ENCODE measurements at places on chromosomes 13 and 19.

DNA sequence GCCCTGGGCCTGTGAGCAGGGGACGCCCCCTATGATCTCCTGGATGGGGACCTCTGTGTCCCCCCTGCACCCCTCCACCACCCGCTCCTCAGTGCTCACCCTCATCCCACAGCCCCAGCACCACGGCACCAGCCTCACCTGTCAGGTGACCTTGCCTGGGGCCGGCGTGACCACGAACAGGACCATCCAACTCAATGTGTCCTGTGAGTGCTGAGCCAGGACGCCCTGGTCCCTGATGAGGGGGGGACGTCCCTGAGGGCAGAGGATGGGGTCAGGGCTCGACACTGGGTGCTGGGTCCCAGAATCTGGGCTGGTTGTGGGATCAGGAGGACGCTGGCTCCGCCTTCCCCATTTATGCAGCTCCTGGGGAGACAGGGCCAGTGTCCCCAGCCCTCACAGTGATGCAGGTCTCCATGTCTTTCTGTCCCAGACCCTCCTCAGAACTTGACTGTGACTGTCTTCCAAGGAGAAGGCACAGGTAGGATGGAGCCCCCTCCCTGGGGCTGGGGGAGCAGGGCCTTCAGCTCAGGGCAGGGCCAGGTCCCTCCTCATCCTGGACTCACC is 2.5 kb downstream of the SIGLEC7 start:
- no peak for DNase-seq

GRCh38 chr19:44803442-44804428 is 5.2 kb upstream of the BCAM start:
- DNase-seq = no peak

- DNase-seq = peak; percentile 9
These were observed 880 bp downstream of the FGF9 start for GRCh38 chr13:21671620-21672286.

DNA sequence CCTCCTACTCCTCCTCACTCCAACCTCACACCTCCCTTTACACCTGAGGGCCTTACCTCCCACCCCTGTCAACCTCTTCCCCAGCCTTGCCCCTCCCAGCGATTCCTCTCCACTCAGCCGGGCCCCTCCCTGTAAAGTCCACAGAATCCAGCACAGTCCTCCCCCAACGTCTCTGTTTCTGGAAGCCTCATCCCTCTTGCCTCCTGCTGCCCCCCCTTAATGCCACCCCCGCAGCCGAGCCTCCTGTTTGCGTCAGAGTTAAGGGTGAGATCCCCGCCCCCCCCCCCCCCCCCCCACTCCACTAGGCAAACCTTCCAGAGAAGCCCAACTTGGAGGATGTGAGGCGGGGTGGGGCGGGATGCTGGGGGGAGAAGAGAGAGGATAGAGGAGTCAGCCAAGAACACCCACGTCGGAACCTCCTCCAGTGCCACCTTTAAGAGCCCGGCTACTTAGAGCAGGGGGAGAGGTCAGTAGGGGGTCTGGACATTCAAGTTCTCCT is 2.1 kb downstream of the UNC13A start:
- DNase-seq = no peak

GRCh38 chr19:31118986-31119385 is 230.2 kb downstream of the TSHZ3 start:
- no peak for DNase-seq

DNA sequence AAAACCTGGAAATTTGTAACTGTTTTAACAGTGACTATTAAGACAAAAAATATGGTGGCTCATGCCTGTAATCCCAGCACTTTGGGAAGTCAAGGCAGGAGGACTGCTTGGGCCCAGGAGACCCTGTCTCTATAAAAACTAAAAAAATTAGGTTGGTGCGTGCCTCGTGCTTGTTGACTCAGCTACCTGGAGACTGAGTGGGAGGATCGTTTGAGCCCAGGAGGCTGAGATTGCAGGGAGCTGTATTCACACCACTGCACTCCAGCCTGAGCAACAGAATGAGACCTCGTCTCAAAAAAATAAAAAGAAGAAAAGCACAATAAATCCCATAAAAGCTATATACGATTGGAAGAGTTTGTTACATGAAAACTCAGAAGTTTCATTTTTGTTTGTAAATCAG is 23.7 kb downstream of the KLF5 start:
- no peak for DNase-seq

DNA sequence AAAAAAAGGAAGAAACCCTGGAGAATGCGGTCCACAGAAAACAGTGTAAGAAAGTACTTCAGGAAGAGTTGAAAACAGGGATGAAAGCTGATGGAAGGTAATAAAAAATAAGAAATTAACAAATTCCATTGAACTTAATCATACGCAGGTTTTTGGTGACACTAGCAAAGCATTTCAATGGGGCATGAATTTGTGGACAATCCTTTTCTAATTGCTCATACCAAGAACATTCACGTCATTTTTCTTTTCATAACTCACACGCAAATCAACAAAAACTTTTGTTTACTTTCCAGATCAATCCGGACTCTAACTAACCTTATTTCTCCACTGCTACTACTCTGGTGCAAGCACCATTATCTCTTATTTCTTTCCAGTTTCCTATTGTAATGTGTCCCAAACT is 1195.0 kb downstream of the SLITRK5 start:
- DNase-seq = no peak

GRCh38 chr13:75960538-75960994 is 324.4 kb downstream of the LMO7 start:
- DNase-seq = no peak

DNA sequence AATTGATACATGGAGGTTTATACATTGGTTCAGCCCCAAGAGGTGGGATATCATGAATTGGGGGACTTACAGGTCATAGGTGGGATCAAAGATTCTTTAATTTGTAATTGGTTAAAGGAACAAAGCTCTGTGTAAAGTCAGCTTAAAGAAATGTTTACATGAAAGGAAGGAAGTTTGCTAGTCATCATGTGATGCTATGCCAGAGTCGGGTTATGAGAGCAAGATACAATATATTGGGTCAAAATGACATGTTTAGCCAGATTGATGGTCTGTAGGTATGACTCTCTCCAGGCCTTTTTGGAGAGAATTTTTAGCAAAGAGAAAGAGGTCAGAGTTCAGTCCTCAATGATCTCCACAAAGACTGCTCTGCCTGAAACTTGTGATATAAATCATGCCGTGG is 5.3 kb upstream of the CYSLTR2 start:
- DNase-seq = no peak

- DNase-seq = no peak
These were observed 211.9 kb downstream of the FGF9 start for GRCh38 chr13:21882766-21883165.

DNA sequence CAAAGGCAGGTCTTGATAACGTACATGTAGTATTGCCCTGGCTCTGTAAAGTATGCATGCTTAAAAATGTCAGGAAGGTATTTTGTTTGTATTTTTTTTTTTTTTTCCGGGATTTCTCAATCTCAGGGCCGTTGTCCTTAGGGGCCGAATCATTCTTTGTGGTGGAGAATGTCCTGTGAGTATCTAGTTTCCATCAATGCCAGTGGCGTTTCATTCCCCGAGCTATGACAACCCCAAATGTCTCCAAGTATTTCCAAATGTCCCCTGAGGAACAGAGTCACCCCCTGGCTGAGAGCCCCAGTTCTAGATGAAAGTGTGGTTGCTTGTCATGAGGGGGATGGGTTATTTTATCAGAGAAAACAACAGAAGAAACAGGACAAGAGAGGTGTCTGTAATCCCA is 68.7 kb downstream of the ACSBG2 start:
- DNase-seq = peak; percentile 42

DNA sequence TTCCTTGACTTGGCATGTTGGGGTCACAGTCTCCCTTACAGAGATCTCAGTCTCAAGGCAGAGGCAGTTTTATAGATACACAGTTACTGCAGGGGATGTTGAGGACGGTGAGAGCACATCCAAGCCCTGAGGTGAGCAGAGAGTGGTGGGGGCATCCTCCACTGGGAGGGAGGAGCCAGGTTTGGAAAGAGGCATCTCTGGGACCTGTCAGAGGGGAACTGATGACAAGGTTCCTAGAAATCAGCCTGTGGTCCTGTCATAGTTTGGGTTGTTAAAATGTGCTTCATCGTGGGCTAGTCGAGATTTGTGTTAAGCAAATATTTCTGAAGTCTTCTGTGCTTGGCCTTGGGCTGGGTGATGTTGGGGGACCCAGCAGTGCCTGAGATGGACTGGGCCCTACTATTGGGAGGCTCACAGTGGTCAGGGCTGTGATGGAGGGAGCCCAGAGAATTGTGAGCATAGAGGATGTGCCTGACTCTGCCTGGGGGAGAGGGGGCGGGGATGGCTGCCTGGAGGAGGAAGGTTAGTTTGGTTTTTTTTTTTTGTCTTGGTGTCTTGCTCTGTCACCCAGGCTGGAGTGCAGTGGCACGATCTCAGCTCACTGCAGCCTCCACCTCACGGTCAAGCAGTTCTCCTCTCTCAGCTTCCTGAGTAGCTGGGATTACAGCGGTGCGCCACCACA is 3.9 kb downstream of the SUPT5H start:
- DNase-seq = no peak

DNA sequence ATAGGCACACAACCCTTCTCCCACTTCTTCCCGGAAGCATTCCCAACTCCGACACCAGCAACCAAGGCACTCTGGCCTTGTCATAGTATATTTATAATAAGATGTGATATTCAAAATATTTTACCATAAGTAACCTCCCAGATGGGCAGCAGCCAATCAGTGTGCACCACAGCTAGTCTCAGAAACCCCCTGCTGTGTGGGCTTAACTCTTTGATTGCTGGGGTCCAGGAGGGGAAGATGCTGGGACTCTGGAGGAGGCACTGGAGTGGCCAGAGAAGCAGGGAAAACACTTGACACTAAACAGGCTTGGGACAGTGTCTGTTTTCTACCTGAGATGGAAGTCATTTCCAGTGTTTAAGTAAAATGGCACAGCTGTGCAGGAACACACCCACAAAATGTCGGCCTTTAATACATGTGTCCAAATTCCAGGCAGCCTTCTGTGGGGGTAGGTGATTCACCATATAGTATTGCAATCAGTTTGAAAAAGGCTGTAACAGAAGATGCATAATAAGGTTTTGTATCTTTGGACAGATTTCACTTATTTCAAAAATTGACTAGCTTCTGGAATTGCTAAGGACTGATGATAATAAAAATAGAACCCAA is 100.7 kb downstream of the MBNL2 start:
- peak; percentile 31 for DNase-seq

GRCh38 chr13:76285463-76285862 is 600.7 kb downstream of the KCTD12 start:
- DNase-seq = no peak

- peak; percentile 69 for DNase-seq
These were observed 363.6 kb upstream of the NBEA start for GRCh38 chr13:34578471-34578870.

DNA sequence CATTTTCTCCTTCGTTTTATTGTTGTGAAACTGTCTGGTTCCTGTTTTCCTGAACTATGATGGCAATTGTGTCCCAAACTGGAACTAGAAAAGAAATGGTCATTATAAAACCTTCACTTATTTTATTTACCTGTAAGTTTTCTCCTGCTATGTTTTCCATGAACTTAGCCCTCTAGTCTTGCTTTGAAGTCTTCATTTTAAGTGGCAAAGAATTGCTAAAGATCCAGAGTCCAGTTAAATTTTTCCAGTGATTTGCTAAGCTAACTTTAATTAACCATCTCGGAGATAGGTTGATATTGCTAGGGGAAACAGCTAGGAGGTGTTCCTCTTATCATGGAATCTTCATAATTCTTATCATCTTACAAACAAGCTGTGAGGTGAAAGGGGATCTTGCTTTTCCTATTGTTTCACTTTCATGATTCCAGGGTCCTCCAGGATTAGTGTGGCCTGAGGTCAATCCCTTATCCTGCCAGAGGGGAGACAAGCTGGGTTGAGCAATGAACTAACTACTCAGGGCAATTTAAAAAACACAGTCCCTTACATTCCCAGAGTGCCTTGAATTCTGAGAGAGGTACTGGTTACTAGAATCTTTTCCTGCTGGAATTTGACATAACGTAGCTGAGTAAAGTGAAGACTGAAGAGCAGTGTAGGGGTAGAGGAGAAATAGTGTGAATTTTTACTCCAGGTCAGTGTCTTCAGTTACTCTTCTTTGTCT is 112.5 kb downstream of the ESD start:
- DNase-seq = peak; percentile 58

GRCh38 chr19:44726465-44726864 is 22.0 kb upstream of the BCL3 start:
- DNase-seq = no peak

- DNase-seq = no peak
These were observed 14.6 kb downstream of the EDNRB start for GRCh38 chr13:77904031-77904430.
